CD4-positive, alpha-beta T cell treated with Interleukin-15 for 4 hours (primary cell): ENCODE measurements at places on chromosomes 16 and 17.

DNA sequence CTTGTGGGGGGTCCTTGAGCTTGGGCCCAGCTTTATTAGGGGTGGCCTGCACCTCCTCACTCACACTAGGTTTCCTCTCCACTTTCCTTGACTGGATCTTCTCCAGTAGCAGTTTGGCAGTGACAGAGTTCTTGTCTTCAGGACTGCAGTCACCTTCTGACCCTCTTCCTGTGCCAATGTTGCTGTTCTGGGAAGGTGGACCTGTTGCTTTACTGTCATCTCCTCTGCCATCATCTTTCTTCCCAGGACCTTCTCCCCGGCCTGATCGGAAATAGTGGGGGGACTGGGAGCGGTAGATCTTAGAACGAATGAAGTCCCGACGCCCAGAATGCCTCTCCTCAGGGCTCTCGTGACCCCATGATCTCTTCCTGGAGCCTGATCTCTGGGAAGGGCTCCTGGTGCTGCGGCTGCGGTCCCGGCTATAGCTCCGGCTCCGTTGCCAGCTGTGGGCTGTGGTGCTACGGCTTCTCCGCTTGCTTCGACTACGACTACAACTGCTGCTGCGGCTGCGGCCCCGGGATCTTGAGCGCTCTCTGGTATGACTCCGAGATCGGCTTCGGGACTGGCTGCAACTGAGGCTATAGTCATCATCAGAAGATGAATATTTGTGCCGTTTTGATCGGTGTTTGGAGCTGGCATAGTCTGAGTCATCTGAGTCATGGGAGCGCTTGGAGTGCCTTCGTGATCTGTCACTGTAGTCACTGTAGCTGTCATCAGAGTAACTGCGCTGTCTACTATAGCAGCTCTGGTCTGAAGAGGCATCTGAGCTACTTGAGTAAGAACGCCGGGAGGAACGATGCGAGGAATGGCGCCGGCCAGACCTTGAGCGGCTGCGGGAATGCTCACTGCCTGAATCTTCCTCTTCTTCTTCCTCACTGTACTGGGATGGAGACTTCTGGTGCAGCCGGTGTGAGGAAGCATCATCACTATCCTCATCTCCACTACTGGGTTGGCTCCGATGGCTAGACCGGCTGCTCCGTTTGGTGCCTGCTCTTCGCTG lies 9.5 kb upstream of the ITGA2B start:
- DNase-seq, result no peak

DNA sequence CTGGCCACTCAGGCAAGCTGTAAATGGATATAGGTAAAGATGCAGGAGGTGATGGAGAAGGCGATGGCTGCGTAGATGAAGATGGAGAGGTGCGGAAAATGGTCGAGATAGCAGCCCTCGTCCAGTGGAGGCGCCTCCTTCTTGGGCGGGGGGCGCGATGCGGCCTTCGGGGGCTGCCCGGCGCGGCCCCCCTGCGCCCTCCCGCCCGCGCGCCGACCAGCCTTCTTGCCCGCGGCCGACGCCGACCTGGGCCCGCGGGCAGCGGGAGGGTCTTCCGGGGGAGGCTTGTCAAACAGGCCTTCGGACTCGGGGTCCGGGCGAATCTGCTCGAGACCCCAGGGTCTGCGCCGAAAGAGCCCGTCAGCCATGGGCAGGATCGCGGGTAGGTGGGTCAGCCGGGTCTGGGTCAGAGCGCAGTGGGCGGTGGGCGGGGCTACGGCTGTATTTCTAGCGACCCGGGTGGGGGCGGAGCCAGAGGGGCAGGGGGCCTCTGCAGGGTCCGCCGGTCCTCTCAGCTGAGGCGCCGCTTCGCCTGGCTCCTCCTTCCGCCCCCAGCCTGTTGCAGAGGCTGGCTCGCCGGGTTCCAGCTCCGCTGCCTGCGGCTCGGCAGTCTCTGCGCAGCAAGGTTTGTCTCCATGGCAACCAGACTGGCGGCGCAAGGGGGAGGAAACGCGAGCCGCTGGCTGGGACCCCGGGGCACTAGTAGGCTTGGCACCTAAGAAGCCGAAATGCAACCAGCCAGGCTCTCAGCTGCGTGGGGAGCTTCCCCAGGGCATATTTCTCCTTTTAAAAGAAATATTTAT lies 14.4 kb downstream of the MIS12 start:
- DNase-seq, result peak; percentile 83

DNA sequence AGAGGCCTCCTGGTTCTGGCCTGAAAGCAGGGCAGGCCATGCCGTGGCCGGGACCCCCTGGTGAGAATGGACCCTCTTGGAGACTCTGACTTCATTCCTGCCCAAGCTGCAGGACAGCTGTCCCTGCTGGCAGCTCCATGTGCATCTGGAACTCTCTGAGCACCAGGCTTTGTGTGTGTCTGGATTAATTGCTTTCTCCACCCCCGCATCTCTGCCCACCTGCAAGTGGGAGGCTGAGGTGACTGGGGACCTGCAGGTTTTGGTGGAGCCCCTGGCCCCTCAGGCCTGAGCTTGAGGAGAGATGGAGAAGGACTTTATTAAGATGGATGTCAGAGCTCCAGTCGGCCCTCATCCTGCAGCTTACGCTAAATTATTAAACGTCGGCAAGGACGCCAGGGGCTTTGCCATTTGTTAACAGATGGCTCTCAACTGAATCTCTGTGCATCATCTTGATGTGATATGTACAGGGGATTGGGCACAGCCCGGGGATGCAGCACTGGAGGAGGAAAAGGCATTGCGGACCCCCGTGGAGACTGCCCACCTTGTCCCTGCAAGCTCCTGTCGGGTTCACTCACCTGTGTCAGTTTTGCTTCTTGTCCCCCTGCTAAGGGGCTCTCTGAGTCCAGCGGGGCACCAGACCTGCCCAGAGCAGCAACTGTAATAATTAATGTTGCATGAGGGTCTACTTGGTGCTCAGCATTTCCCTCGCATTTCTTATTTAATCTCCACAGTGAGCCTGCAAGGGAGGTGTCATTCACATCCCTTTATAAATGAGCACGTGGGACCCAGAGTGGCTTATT lies 154.1 kb upstream of the RPL38 start:
- DNase-seq, result no peak

DNA sequence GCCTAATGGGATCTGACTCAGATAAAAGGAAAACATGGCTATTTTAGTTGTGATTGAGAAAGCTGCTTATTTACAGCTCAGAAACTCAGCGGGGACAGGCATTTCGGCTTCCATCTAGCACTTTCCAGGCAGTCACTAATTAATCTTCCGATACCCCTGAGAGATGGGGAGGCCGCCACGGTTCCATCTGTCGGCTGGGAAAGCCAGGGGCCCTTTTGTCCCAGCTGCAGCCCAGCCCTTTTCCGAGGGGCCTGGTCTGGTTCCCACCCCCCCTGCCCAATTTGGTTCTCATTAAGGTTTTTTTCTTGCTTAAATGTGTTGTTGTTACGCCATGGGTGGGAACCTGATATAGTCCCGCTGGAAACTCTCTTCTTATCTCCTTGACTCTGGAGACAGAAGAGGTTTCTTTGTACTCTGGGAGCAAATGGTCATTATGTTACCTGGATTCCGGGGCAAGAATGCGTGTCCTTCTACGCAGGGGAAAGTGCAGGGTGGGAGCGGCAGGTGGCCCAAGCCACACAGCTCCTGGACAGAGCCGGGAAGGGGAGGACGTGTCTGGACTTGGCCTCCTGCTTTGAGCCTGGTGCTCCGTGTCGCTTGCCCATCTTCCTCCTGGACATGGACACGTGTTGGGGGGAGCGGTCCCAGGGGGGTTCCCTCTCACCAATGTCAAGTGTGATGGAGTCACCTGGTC lies 50.9 kb upstream of the GSE1 start:
- DNase-seq, result no peak

DNA sequence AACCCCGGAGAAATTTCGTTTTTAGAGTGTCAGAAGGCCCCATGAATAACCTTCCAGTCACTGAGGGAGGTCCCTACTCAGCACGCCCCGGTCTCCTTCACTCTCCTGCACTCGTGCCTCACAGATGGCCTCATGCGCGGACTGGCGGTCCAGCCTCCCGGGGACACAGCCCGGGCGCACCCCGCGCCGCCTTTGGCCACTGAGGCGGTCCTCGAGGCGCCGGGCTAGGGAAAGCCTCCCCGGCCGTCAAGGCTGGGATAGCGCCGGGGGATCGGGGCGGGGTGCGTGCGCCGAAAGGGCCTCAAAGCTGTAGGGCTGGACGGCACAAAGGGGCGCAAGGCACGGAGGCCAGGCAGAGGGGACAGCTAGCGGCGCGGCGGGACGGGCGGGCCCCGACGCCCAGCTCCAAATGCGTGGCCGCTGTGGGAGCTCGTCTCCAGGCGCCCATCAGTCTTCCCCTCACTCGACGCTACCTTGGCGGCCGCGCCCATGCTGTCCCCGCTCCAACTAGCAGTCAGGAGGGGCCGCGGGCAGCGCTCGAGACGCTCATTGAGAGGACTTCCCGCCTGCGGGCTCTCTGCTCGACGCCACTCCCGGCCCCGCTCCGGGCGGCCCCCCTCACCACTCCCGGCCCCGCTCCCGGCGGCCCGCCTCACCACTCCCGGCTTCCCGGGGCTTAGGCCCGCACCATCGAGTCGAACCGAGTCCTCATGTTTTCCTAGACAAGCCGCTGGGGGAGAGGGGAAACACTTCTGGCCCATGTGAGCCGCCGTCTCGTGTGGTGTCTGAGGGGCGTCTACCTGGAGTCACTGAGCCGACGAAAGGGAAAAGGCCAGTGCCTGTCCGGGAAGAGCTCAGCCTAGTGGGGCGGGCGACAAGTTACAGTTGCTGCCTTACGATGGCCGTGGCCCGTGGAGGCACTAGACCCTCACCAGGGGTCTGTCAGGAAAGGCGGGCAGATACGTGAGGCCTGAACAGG lies at the start of gene USP6:
TSS of gene USP6 (plus strand) at position 360 of the 979 bp plus-strand sequence. CDS start 14,336 bp downstream, outside the sequence.
- DNase-seq, result no peak

- no peak for DNase-seq
Measured at GRCh38 chr17:49431743-49432142, 17.1 kb upstream of the PHB1 start.

GRCh38 chr16:1474082-1474795 lies 589 bp downstream of the CLCN7 start:
- DNase-seq, result no peak

GRCh38 chr16:57383276-57384247 lies 11.3 kb downstream of the CX3CL1 start:
- DNase-seq, result no peak

DNA sequence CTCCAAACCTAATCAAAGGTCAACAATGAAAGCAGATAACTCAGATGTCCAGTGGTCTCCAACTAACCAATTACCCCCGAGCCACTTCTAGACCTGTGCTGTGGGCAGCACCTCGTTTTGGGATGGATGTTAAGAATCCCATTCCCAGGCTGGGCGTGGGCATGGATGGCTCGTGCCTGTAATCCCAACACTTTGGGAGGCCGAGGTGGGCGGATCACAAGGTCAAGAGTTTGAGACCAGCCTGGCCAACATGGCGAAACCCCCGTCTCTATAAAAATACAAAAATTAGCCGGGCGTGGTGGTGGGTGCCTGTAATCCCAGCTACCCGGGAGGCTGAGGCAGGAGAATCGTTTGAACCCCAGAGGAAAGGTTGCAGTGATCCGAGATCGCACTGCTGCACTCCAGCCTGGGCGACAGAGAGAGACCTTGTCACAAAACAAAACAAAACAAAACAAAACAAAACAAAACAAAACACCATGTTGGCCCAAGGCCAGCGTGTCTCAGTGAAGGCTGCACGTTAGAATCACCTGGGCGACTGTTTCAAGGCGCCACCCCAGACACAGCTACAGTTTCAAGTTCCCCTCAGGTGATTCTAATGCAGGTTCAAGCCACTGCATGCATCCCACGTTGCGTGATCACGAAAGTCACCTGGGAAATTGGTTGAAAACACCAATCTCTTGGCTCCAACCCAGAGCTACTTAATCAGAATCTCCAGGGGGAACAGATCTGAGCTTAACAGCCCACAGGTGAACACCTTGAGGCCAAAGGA lies 21.3 kb downstream of the COX4I1 start:
- no peak for DNase-seq

DNA sequence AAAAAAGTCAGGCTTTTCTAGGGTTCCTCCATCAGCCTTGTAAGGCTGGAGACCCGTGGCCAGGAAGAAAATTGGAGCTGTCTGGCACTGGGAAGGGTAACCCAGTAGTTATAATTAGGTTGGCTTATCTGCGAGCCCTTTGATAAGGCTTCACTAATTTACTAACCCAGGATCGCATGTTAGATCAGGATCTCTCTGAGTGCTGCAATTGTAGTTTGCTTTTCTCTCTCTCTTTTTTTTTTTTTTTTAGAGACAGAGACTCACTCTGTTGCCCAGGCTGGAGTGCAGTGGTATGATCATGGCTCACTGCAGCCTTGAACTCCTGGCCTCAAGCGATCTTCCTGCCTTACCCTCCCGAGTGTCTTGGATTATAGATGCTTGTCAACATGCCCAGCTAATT lies 17.0 kb downstream of the ABCC1 start:
- no peak for DNase-seq

DNA sequence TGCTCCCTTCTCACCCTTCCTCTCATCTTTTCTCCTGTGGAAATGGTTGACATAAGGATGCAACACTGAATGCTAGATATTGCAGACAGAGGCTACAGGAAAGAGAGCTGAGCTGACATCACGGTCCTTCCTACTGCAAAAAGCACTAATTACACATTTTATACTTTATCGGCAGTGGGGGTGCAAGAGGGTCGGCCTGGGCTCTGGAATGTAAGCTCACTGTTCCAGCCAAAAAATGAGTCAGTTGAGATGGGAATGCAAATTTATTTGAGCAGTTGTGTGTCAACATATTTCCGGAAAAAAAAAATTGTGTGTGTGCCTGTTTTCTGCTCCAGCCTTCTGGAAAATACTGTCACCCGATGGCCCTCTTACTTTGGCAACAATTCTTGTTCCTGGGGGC lies 14.1 kb upstream of the MRTFB start:
- DNase-seq, result no peak

DNA sequence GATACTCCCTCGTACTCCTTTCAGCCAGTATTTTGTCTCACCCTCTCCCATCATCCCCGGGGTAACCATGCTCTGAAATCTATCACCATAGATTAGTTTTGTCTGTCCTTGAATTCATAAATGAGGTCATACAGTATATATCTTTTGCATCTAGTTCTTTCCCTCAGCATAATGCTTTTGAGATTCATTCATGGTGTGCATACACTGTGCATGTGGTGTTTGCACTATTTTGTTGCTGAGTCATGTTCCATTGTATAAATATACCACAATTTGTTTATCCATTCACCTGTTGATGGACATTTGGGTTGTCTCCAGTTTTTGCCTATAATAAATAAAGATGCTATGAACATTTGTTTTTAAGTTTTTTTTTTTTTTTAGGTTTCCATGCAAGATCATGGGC lies 34.2 kb upstream of the NLRP1 start:
- no peak for DNase-seq

GRCh38 chr17:20935740-20936139 lies 107.1 kb downstream of the USP22 start:
- DNase-seq, result no peak

GRCh38 chr16:57838161-57838560 lies 35.9 kb upstream of the KIFC3 start:
- DNase-seq, result no peak

GRCh38 chr16:74829637-74830036 lies 55.0 kb upstream of the FA2H start:
- DNase-seq, result no peak

GRCh38 chr17:70028397-70028796 lies 46.6 kb upstream of the KCNJ16 start:
- DNase-seq, result no peak

GRCh38 chr16:18796377-18796776 lies 5.0 kb downstream of the ARL6IP1 start:
- DNase-seq, result no peak

GRCh38 chr17:29219378-29220047 lies 27.1 kb upstream of the CRYBA1 start:
- peak; percentile 72 for DNase-seq
